Activated T-cell treated with anti-CD3 and anti-CD28 coated beads, Interleukin-2, amount 50 U/mL, for 24 hours (primary cell): ENCODE measurements at places on chromosomes 7 and 10.

DNA sequence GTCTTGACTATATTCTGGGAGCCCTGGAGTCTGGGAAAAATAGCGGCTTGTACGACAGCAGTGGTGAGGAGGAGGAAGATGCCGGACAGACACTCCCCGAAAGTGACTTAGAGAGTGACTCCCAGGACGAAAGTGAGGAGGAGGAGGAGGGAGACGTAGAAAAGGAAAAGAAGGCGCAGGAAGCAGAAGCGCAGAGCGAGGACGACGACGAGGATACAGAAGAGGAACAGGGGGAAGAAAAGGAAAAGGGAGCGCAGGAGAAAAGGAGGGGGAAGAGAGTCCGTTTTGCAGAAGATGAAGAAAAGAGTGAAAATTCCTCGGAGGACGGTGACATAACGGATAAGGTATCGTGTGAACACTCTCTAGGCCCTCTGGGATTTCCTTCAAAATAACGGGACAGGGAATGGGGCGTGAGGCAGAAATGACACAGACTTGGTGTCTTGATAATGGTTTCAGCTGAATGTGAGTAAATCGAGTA, 908 bp downstream of the NOM1 start:
- H3K27ac ChIP-seq = peak overlapping the region; percentile 93
- no peak for DNase-seq
- peaks cover 56% of the 10 kb centered on the region for H3K36me3 ChIP-seq
- peaks cover under 1% of the 10 kb centered on the region for H3K27me3 ChIP-seq

GRCh38 chr10:110649347-110650264, 5.5 kb downstream of the RBM20 start:
- no peak overlapping the region for H3K4me3 ChIP-seq
- H3K36me3 ChIP-seq = no peaks in the 10 kb centered on the region
- peaks cover 54% of the 10 kb centered on the region for H3K27me3 ChIP-seq
- H3K27ac ChIP-seq = no peak overlapping the region
- peaks cover 27% of the 10 kb centered on the region for H3K4me1 ChIP-seq

- no peaks in the 10 kb centered on the region for H3K27me3 ChIP-seq
- peaks cover 71% of the 10 kb centered on the region for H3K4me1 ChIP-seq
- H3K27ac ChIP-seq = peak overlapping the region; percentile 96
- DNase-seq = no peak
- peaks cover 27% of the 10 kb centered on the region for H3K36me3 ChIP-seq
Measured at GRCh38 chr10:14605231-14605925, 169.3 kb downstream of the FAM107B start.

DNA sequence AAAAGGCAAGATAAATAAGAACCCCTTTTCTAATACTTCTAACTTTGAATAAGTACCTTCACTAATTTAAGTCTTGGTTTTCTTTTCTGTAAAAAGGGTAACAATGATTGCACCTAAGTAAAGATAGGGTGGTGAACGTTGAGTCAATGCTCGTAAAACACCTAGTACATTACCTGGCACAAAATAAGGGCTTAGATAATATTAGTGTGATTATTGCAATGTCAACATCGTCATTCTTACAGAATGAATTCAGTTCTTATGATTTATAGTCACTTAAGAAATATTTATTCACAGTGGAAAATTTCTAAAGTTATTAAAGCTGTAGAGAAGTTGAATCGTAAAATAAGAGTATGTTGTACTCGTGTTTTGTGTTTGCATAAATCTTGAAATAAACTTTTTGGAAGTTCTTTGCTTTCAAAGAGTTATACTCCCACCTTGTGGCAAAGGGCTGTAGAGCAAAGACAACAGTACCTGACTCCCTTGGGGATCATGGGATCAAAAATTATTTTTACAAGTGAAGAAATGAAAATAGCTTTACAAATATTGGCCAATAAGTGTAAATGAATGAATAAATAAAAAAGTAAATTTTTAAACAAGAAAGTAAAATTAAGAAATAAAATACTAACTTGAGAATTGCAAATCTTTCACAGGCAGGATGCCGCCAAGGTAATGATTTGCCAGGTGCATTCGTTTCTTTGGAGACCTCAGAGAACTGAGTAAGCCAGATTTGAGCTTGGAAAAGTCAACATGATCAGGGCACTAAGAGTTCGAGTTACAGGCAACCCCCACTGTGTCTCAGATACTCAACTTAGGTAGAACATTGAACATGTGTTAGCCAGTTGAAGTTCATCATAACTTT, 285.8 kb upstream of the CACNA2D1 start:
- no peak for DNase-seq
- no peak overlapping the region for H3K27ac ChIP-seq
- H3K4me3 ChIP-seq = no peak overlapping the region
- no peaks in the 10 kb centered on the region for H3K27me3 ChIP-seq
- no peaks in the 10 kb centered on the region for H3K4me1 ChIP-seq

GRCh38 chr10:3737864-3738263, 47.1 kb downstream of the KLF6 start:
- no peak overlapping the region for H3K4me3 ChIP-seq
- H3K4me1 ChIP-seq = peaks cover 41% of the 10 kb centered on the region
- no peak overlapping the region for H3K27ac ChIP-seq
- no peaks in the 10 kb centered on the region for H3K36me3 ChIP-seq
- no peaks in the 10 kb centered on the region for H3K27me3 ChIP-seq

- no peaks in the 10 kb centered on the region for H3K27me3 ChIP-seq
- H3K4me3 ChIP-seq = no peak overlapping the region
Measured at GRCh38 chr7:82109288-82109687, 334.3 kb downstream of the CACNA2D1 start.

DNA sequence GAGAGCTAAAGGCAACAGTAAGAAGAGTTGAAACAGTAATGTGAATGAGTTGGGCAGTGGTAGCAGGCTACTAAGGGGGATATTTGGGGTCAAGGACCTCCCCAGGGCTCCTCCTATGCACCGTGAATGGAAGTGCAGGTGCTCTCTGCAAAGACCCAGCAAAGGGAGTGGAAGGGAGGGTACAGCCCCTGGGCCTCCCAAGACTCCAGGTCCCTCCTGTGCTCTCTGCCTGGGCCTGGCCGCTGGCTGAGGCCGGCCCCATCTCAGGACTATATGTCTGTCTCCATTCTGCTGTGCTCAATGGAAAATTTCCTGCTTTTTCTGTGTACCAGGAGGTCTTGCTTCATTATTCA, 372.1 kb upstream of the MKI67 start:
- peaks cover 2% of the 10 kb centered on the region for H3K27me3 ChIP-seq
- H3K36me3 ChIP-seq = no peaks in the 10 kb centered on the region
- H3K4me3 ChIP-seq = no peak overlapping the region
- H3K4me1 ChIP-seq = no peaks in the 10 kb centered on the region
- no peak overlapping the region for H3K27ac ChIP-seq

DNA sequence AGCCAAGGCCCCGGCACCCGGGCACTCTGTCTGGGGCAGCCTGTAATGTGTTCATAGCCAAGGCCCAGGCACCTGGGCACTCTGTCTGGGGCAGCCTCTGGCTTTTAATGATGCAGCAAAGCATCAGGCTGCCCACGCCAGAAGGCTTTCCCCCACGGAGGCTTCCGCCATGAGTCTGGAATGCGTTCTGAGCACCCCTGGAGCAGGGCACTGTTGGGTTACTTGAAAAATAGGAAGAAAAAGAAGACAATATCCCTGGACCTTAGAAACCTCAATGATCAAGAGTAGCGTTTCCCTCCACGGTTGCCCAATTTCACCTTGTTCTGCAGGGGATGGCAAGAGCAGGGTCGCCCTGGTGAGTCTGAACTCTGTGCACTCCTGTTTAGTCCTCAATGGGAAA, 565.0 kb downstream of the PTPRN2 start:
- no peak overlapping the region for H3K4me3 ChIP-seq
- no peaks in the 10 kb centered on the region for H3K4me1 ChIP-seq
- no peak for DNase-seq

- peaks cover 28% of the 10 kb centered on the region for H3K36me3 ChIP-seq
- H3K4me1 ChIP-seq = peaks cover 27% of the 10 kb centered on the region
- H3K27me3 ChIP-seq = no peaks in the 10 kb centered on the region
- peak overlapping the region; percentile 81 for H3K27ac ChIP-seq
Measured at GRCh38 chr7:134315679-134316538, 821 bp downstream of the SLC35B4 start.

DNA sequence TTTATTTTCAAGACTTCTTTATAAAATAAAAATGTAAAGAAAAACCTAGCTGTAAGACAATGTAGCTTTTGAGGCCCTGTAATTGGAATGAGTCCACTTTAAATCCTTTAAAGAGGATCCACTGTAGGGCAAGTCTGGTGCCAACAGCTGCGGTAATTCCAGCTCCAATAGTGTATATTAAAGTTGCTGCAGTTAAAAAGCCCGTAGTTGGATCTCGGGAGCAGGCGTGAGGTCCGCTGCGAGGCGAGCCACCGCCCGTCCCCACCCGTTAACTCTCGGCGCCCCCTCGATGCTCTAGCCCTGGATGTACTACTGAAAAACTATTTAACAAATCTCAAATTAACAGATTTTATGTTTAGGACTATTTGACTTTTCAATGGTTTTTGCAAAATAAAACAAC, 414.7 kb upstream of the SEMA3C start:
- H3K36me3 ChIP-seq = no peaks in the 10 kb centered on the region
- H3K27me3 ChIP-seq = no peaks in the 10 kb centered on the region
- no peaks in the 10 kb centered on the region for H3K4me1 ChIP-seq
- DNase-seq = no peak

GRCh38 chr7:36224934-36225858, 72.1 kb downstream of the EEPD1 start:
- no peaks in the 10 kb centered on the region for H3K4me1 ChIP-seq
- H3K27ac ChIP-seq = no peak overlapping the region
- DNase-seq = no peak
- H3K4me3 ChIP-seq = no peak overlapping the region

DNA sequence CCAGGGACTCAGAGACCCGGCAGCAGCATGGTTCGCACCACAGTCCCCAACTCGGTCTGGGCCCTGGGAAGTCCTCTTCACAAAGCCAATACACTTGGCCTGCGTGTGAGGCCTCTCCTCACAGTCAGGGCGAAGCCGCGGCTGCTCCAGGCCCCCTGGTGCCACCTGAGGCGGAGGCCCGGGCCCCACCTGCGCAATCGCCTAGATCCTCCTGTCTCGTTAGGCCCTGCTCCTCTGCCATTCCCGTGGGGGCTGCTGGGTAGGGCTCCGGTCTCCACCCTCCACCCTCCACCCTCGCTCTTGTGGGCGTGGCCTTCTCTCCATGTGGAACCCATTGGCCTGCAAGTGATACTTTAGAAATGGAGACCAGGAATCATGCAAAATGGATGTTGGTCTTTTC, 553.3 kb downstream of the INHBA start:
- H3K36me3 ChIP-seq = no peaks in the 10 kb centered on the region
- H3K4me1 ChIP-seq = no peaks in the 10 kb centered on the region
- no peak for DNase-seq
- no peak overlapping the region for H3K4me3 ChIP-seq

DNA sequence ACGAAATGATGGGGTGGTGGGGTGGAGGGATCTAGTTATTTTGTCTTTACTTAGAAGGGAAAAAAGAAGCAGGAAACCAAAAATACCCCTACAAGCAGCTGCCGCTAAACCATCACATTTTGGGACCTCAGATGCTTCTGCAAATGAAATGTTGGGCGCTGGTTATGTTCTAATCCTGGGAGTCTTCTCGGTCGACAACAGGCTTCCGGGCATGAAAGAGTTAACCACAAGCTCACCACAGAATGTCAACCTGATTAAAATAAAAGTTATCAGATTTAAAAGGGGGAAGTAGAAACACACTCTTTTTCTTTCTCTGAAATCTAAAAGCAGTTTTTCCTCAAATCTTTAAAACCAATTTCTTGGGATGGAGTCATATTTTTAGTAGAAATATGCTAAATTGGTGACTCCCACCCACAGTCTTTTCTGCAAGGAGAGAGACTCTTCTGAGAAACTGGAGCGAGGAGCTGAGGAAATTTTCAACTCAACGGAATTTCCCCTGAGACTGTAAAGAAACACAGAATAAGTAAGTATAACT, 16.8 kb downstream of the IL2RA start:
- DNase-seq = peak; percentile 44
- peak overlapping the region; percentile 99 for H3K27ac ChIP-seq
- H3K27me3 ChIP-seq = no peaks in the 10 kb centered on the region
- peaks cover 96% of the 10 kb centered on the region for H3K36me3 ChIP-seq
- H3K4me1 ChIP-seq = peaks cover 89% of the 10 kb centered on the region

DNA sequence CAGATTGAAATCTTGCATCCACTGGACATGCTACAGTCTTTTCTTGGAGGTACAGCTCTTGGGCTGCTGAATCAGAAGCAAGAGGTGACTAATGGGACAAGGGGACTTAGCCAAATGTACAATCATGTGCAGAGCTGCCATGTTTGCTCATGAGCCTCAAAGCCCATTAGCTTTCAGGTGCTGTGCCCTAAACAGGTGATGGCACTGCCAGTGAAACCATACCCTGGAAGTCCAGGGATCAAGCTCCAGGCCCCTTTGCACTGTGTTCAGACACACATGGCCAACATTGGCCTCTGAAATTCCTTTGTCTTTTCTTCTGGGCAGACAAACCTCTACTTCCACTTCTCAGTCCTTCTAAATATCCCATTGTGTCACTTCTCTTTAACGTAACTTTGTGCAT, 328.2 kb downstream of the GRID1 start:
- DNase-seq = no peak
- no peak overlapping the region for H3K4me3 ChIP-seq
- H3K4me1 ChIP-seq = no peaks in the 10 kb centered on the region
- no peaks in the 10 kb centered on the region for H3K36me3 ChIP-seq
- no peak overlapping the region for H3K27ac ChIP-seq
- peaks cover 15% of the 10 kb centered on the region for H3K27me3 ChIP-seq

DNA sequence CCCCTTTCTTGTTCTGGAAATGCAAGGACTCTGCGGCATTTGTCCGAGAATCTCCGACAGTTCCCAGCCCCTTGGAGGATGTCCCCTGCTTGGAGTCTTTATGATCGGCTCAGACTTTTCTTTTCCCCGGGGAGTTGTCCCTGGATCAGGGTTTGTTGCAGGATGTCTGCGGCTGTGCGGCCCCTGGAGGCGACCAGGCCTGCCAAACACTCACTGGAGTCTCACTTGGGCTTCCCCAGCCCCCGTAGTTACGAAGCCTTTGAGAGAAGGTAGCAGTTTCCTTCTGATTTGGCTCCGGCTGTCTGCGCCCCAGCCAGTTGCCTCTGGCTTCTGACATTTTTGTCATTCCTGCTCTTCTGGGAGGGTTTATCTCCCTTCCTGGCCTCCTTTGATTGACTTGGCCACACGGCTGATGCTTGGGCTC, 16.1 kb downstream of the COL26A1 start:
- DNase-seq = no peak
- no peaks in the 10 kb centered on the region for H3K27me3 ChIP-seq
- H3K4me3 ChIP-seq = no peak overlapping the region

DNA sequence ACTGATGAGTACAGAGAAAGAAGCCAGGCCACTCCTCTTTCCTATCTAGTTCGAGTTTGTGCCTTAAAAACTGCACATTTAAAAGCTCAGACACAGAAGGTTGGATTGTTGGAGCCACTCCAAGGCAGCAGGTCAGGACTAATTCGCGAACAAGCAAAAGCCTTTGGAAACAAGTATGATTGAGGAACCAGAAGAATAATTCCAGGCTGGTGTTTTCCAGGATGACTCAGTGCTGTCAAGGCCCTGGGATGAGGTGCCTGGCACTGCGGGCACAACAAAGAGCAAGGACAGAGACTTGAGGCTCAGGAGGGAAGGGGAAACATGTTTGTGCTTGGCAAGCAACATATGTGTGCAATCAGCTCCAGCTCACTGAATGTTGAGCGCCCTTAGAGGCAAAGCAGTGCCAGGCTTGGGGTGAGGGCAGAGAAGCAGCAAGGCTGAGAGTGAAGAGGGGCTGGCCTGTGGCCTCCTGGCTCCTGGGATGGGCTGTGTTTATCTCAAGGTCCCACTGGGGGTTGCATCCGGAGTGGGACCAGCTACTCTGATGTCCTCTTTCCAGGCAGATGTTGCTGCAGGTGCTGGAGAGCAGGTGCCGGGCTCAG, 44.1 kb downstream of the VSTM4 start:
- no peak for DNase-seq
- no peak overlapping the region for H3K4me3 ChIP-seq
- H3K36me3 ChIP-seq = no peaks in the 10 kb centered on the region
- H3K4me1 ChIP-seq = peaks cover 2% of the 10 kb centered on the region
- H3K27ac ChIP-seq = no peak overlapping the region

- no peak overlapping the region for H3K27ac ChIP-seq
- no peaks in the 10 kb centered on the region for H3K4me1 ChIP-seq
- DNase-seq = no peak
Measured at GRCh38 chr7:128688492-128688891, 16.4 kb downstream of the GARIN1A start.
